ENCODE measurements at places on chromosomes 2 and 18.

- no peak for DNase-seq
Observed at GRCh38 chr2:38474715-38475566, 97.9 kb upstream of the ATL2 start.

DNA sequence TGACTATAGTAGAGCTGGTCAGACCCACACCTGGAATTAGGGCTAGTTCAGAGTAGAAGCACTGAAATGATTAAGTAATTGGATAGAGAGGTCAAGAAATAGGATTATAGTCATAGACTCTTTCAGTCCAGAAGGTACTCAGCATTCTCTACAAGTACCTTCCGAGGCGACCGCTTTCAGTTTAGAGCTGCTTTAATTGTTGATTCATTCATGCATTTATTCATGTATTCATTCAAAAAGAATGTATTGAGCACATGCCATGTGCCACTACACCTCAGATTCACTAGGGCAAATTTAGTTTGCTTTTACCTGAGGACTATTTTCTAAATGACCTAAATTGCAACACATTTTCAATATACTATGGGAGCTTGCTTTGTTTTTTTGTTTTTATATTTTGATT, 48.7 kb downstream of the CRIM1 start:
- no peak for DNase-seq

DNA sequence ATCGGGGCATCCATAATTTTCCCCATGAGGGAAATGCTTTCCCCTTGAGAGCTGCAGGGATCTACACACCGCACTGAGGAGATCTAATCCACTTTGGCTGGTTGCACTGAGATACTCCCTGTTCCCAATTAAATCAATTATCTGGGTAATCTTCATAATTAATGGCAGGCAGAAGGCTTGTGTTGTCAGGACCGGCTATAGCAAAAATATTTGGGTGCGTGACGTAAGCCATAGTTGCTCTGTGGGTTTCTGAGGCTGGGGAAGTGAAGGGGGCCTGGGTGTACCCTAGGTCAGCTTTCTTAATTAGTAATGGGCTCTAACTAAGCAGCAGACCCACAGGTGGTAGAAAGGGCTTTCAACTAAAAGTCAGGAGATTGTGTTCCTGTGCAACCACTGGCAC, 62.8 kb upstream of the UPP2 start:
- DNase-seq = no peak

DNA sequence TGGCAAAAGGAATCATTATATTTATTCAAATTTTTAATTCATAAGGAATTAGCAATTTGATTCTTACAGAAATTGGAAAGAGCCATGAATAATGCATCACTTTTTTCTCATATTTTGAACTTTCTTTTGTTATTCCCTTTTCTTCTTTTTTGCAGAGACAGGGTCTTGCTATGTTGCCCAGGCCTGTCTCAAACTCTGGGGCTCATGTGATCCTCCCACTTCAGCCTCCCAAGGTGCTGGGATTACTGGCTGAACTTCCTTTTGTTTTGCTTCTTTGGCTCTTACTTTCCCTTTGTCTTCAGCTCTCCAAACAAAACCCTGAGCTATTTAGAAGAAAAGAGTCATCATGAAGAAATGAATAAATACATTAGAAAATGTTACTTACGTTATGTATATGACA, 30.8 kb downstream of the CDKL4 start:
- no peak for DNase-seq

DNA sequence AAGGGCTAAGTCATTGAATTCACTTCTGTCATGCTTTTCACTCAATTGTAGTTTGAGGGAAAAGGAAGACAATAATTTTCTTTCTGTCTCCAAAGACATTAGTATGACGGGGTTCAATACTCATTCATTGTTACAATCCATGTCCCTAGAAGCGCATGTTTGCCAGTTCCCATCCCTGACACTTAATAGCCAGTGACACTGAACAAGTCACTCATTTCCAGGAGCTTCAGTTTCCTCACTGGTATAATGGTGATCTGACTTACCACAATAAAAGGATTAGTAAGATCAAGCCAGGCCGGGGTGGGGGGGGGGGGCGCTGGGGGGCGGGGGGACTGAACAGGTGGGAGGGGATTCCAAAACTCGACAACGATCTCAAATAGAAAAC, 144.8 kb upstream of the MAP3K20 start:
- DNase-seq = no peak

- DNase-seq = no peak
Observed at GRCh38 chr2:130768191-130768855, 13.0 kb downstream of the AMER3 start.

- DNase-seq = no peak
Observed at GRCh38 chr2:72961853-72962468, 44.6 kb downstream of the EMX1 start.

GRCh38 chr2:145740302-145740701, 1220.4 kb upstream of the ZEB2 start:
- no peak for DNase-seq

DNA sequence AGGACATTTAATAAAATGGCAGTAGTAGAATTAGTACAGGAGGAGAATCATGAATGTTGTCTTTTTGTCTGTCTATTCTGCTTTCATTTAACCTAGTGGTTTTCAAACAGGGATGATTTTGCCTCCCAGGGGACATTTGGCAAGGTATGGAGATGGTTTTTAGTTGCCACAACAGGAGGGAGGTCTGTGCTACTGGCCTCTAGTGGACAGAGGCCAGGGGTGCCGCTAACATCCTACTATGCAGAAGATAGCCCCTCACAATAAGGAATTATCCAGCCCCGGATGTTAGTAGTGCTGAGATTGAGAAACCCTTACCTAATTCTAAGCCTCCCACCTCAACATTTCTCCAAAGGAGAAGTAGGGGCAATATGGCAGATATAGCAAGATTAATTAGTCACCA, 18.3 kb downstream of the FASTKD2 start:
- no peak for DNase-seq

DNA sequence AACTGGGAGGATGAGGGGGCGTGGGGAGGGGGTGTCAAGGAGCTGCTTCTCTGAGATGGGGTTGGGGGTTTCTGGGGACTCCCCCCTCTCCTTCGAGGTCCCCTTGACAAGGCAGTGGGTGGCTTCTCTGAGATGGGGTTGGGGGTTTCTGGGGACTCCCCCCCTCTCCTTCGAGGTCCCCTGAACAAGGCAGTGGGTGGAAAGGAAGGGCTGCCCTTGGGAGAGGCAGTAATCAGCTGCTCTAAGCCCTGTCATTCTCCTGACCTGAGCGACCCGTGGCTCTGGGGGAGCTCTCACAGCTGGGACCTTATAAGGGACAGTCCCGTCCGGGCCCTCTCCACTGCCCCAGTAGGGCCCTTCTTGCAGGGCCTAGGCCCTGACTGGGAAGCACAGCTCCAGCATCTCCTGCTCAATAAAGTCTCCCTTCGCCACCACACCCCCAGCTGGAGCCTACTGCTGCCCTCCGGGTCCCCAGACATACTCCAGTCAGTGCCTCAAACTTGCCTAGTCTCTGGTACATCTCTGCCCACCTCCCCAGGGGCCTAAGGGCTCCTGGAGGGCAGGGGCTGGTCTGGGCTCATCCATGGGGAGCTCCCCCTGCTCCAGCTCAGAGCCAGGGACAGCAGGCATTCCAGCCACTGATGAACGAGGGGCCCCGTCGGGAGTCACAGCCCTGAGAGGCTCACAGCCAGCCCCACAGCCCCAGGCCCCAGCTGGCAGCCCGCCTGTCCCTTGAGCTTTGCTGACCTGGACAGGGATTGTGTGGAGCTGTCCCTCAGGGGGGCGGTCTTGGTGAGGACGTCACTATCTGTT, 2.8 kb downstream of the GAREM2 start:
- no peak for DNase-seq

GRCh38 chr2:25014631-25015030, 27.2 kb upstream of the EFR3B start:
- no peak for DNase-seq

GRCh38 chr2:159573846-159574606, 42.3 kb downstream of the BAZ2B start:
- DNase-seq = no peak

DNA sequence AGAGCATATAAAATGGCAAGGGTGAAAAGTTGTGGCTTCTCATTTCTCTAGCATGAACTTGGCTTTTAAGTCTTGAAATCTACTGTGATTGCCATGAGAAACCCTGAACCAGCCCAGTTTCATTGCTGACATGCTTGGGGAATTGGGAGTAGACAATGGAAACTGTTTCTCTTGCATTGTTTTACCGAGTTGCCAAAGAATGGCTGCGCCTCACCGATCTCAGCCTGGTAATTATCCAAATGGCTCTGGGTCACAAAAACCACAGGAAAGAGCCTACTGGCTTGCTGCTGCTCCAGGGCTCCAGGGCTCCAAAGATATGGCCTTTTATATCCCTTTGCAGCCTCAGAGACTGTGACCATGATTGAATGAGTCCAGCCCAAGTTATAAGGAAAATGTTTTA, 310.4 kb upstream of the NT5C1B start:
- DNase-seq = no peak

- no peak for DNase-seq
Observed at GRCh38 chr2:23843051-23843976, 83.6 kb downstream of the ATAD2B start.

DNA sequence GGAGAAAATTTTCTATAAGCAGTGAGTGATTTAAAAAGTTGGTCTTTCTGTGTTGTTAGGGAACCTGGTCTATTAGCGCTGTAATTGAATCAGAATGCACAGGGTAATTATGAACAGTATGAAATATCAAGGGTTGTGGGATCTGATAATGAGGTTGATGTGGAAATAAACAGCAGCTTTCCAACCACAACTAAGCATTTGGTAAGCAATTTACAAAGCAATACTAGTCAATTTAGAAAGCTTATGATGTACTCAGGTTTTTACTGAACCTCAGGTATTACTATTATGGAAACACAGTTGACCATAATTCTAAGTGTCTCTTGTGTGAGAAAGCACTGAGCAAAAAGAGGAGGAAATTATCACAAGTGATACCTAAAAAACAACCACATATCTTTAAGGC, 11.0 kb upstream of the SMCHD1 start:
- no peak for DNase-seq

DNA sequence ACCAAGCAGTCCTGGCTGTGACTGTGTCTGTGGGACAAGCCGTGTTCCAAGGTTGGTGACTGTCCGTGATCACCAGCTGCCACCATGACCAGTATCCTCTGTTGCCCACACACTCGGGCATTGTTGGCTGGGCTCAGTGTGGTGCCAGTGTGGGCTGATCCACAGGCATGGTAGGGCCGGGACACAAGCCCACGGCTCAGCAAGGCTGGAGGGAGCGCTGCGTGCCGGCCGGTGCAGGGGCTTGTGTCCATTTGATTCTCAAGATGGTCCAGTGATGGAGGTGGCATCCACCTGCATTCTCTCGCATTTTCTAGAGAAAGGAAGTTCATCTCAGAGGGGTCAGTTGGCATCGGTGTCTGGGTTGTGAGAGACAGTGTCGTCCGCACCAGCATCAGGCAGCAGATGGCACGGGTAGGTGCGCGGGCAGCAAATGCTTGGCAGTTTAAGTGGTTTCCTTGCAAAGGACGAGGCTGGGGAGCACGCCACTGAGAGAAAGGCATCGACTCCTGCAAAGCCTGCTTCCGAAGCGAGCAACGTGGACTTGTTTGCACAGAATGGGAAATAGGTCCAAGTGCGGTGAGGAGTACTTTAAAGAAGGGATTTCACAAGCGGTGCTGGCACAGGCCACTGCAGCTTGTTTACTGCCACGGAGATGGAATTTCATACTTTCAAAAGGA, 20.9 kb downstream of the TWIST2 start:
- no peak for DNase-seq

- DNase-seq = no peak
Observed at GRCh38 chr18:60746491-60746890, 373.9 kb upstream of the MC4R start.

GRCh38 chr2:12287220-12287751, 429.4 kb upstream of the TRIB2 start:
- no peak for DNase-seq

GRCh38 chr18:26574958-26575864, 26.9 kb upstream of the KCTD1 start:
- no peak for DNase-seq

DNA sequence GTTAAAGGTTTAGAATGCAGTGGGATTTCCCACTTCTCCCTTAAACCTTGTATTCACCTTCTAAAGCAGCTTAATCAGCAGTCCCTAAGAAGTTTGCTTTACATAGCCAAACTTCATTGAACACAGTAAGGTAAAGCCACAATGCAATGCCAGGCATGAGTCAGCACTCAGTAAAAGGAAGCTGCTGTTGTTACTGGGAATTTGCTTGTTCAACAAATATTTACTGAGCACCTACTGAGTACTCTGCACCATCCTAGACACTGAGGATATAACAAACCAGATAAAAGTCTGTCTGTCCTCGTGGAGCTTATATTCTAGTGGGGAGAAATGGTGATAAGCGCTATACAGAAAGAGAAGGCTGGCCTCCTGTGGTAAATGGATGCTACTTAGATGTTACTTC, 162.7 kb downstream of the PKP4 start:
- DNase-seq = no peak

- no peak for DNase-seq
Observed at GRCh38 chr2:48343154-48343553, 186.8 kb upstream of the STON1 start.

- DNase-seq = no peak
Observed at GRCh38 chr2:26764906-26765305, 822 bp downstream of the SLC35F6 start.

DNA sequence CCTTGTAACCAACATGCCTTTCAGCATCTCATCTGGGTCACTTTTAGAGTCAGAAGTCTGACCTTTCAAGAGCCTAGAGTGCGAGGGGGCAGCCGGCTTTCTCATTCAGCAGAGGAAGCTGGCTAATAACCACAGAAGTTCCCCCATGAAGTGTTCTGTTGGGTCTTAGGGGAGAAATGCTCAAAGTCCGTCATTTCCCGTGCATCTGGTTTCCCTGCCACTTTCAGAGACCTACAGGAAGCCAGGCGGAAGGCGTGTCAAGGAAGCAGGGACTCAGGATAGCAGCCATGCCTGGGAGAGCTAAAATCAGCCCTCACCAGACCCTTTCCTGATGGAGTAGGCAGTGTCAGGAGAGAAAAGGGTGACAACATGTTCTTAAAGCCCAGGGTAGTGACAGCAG, 301.8 kb upstream of the ID2 start:
- no peak for DNase-seq

GRCh38 chr2:69674316-69674670, 30.8 kb upstream of the AAK1 start:
- no peak for DNase-seq

DNA sequence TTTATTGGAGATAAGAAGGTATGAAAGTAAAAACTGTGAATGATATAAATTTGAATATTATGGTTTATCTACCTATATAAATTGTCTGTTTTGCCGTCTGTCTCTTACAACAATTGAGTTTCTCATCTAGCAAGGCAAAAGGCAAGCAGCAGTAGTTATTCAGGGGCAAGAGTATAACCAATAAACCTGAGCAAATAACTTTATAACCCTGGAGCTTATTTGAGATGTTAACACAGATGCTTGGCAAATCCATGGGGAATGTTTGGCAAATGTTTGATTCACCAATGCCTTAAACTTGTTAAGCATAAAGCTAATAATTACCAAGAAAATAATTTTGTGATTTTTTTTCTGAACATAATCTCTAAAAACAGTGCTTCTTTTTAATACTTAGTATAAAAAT, 9.9 kb upstream of the EPHA4 start:
- no peak for DNase-seq
